ENCODE measurements at places on chromosomes 2 and 18.
A peak's percentile ranks its signal among the peaks of the same experiment; 100 is the strongest.

DNA sequence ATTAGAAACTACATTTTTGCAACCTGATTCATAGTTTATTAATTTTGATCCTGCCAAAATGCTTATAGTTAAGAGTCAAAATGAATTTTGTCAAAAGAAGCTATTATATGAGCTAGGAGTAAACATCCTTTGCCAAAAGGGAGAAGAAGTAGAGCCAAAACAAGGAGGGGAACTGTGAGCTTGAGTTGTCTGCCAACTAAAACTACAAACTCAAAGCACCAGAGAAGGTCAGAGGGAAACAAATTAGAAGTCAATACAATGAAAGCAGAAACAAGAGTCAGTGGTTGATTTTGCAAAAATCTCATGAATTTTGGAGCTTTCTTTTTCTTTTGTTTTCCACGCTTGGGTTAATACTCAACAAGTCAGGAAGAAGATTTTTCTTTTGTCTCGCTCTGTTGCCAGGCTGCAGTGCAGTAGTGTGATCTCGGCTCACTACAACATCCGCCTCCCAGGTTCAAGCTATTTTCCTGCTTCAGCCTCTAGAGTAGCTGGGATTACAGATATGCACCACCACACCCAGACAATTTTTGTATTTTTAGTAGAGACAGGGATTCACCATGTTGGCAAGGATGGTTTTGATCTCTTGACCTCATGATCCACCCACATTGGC is 508.5 kb downstream of the RIT2 start:
- DNase-seq, result no peak

DNA sequence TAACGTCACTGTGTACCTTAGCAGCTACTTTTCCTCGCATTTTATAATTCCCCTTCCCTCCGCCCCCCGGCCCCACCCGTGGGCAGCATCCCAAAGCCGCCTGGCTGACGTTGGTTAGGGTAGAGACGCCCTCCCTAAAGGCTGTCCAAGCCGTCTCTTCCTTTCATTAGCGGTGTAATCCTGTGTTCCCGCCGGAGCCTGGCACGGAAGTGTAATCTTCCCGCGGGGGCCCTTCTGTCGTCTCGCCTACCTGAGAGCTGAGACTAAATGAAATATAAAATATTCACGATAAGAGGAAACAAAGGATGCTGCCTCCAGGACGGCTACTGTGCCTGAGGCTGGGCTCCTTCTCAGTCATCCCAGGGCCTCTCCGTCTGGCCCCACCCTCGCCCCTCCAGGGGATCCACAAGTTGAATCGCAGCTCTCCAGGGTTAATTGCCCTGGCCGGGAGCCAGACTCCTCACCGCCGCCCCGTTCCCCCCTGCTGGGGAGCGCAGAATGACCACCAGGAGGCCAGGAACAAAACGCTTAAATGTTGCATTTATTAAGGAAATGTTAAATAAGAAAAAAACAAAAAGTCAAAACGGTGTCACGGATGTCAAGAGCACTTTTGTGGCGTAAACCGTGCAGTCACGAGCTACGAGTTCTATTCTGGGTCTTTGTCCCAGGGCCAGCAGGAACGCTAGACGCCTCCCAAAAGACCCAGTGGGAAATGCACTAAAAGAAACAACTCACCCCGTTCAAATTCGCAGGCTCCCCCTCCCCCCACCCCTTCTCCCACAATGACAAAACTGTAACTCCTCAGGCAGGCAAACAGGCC is 1.5 kb downstream of the RPRM start:
- no peak for DNase-seq

DNA sequence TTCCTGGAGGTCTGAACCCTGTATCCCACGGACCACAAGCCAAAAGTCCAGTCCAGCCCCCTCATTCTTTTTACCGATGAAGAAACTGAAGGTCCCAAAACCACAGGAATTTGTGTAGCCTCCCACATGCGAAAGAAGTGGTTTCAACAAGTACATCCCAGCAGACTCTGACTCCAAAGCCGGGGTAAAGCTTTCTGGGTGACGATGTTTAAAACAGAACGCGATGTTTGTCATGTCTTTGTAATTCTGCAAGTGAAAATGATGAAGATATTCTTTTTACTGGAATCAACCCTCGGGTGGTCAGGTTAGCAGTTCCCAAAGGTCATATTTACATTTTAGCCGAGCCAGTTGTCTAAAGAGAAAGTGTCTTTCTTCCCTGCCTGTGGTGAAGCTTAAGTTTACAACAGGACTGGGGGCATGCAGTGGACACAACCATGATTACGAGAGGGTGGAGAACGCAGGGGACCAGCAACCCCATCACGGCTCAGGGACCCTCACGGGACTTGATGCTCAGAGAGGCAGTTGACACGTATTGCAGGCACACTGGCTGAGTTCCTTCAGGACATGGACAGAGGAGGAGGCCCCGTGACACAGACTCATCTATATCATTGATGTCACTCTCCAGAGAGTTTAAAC is 17.8 kb upstream of the TMEM131 start:
- no peak for DNase-seq

DNA sequence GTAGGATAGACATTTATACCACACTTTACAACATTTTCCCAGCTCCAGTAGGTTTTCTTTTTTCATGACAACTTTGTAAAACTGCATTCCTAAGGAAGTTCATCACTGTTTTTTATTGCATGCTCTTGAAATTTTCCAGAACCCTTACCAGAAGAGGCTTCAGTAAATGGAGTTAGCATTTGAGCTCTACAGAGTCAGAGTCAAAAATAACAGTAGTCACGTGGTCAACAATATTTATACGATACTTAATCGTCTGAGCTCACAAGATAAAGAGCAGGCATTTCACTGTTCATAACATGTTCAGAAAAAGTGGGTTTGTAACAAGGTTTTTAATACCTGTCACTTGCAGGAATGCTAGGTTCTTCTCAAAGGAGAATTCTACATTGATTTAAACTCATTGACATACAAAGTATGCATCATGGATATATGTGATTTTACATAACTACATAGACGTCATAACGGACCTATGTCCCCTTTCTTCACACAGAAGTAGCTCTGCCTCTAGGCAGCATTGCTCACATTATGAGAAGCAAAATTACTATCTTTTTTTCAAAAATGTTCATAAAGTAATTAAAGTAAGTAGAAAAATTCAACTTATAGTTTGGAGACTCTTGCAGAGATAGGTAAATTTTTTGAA is 187.0 kb upstream of the COL3A1 start:
- no peak for DNase-seq

DNA sequence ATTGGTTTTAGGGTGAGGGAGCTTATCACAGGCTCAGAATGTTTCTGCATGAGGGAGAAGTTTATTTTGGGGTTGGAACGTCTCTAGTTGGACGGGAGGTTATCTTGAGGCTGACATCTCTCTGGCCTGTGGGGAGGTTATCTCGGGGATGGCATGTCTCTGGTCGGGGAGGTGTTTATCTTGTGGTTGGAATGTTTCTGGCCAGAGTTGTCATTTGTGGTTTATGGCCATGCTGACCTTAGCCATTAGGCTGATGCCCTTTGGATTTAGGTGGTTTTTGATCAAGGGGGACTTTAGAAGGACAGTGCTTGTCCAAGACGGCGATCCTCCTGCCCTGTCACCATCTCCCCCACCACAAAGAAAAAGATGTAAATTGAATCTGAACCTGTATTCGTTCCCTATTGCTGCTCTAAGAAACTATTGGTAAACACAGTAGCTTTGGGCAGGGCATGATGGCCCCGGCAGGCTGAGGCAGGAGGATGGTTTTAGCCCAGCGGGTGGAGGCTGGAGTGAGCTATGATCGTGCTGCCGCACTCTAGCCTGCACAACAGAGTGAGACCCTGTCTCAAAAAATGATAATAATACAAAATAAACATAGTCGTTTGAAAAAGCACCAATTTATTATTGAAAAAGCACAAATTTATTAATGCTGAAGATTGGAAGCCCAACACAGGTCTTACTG is 17.8 kb upstream of the MPPE1 start:
- no peak for DNase-seq

GRCh38 chr2:216205486-216205885 is 96.3 kb downstream of the XRCC5 start:
- no peak for DNase-seq

- DNase-seq, result no peak
These were observed 56.8 kb downstream of the ASAP2 start for GRCh38 chr2:9263428-9263827.

DNA sequence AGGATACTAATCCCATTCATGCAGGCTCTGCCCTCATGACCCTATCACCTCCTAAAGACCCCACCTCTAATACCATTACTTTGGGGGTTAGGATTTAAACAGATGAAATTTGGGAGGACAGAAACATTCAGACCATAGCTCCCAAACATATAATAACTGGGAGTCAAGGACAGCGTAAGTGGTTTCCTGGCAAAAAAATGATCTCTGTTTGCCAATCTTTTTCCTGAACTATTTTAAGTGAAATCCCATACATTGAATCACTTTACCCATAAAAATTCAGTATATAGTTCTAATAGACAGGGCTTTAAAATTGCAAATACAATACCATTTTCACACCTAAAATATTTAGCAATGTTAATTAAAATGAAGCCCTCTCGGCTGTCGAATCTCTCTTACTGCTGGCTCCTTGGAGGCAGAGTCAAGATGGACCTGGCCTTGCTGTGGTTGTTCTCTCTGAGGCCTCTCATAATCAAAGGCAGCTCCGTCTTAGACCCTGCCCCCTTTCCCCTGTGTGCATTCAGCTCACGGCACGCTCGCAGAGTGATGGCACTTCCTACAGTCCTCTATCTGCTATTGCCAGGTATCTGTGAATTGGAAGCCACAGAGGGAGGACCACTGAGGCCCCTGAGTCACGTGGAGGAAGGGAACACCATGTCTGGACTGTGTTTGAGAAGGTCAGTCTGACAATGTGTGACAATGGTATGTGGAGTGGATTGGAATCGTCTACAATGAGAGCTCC is 132.3 kb downstream of the UXS1 start:
- no peak for DNase-seq

DNA sequence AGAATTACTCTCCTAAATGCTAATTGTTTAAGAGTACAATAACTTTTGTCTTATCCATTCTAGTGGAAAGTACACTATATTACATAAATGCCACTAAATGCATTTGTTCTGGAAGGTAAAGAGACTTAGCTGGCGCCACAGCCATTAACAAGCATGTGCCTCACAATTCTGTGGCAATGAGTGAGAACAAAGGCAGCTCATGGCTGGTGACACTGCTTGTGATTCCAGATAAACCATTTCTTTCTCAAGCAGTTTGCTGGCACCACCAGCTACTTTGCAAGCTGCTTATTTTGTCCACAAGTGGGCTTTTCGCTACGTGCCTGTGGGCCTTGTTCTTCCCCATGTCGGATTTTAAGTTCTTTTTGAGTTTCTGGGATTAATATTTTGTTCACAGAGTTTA is 147.6 kb upstream of the SMAD7 start:
- no peak for DNase-seq

DNA sequence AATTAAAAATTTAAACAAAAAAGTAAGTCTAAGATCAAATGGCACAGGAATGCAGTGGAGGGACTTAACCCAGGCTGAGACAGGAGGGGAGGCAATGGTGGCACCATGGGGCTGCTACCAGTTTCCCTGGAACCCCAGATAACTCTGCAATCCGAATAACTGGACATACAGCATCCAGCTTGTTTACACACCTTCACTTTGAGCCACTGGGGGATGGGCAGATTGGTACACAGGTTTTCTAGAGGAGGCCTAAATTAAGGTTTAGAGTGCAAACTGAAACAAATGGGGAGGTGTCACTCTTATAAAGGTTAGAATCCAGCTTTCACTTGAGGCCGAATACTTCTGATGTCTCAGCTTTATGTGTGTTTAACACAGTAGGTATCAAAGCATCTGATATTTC is 189.3 kb upstream of the FN1 start:
- no peak for DNase-seq

DNA sequence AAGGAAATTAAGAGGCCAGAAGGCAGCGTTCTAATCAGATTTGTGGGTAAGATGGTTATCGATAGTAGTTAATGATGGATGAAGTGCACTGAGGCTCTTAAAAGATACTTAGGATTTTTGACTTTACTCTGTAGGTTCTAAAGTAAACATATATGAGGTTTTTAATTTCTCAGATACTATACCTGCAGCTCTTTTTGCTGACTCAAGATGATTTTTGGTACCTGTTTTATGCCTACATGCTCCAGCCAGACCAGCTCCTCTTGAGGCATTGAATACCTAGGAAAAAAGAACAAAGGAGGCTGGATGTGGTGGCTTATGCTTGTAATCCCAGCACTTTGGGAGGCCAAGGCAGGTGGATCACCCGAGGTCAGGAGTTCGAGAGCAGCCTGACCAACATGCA is 241.7 kb upstream of the FOSL2 start:
- no peak for DNase-seq

DNA sequence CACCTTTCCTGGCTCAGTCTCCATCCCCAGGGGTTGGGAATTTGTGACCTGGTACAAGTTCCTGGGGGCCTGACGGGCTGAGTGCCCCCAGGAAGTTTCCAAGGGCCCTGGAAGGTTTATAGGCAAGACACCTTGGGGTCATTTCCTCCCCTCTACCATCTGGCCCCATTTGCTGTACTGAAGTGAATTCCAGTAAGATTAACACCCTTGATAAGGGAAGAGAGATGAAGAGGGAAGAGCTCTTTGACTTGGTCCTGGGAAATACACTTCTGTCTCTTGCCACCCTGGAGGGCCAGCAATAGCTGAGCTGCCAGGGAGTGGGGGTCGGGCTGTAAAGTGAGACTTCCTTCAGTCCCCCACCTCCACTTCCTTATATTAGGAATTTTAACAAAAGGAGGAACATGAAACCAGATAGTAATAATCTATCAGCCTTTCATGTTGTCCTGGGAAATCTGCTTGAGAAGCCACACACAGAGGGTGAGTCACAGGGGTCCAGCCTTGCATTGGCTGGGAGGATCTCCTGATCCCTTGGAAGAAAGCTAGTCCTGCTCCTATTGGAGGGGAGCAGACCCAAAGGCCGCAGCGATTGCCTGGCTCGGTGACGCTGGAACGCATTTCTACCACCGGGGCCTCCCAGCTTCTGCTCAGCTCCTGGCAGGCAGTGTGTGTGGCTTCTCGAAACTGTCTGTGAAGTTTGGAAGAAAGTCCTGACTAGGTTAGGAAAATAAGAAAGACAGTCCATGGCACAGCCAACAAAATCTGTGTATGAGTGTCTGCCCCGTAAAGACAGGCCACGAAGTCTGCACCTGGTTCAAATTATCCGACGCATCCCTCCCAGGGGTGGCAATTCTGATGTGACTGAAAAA is 87.3 kb downstream of the ACAA2 start:
- no peak for DNase-seq

DNA sequence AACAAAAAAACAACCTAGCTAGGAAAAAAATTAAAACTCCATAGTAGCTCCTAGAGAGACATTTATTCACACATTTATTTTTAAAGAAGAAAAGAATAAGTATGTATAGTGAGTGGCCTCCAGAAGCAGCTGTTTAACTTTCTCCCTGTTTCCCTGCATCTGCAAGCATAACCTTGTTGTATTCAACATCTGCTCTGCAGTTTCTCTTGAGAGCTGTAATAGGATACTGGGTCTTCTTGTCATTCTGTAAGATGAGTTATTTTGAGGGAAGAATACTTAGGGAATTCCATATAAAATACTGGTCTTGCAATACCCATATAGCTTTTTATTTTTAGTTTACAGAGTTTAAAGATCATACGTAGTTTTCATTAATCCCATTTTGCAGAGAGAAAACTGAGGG is 246.6 kb downstream of the LRRTM1 start:
- DNase-seq, result no peak

GRCh38 chr2:131030478-131030971 is 62.7 kb downstream of the FAM168B start:
- DNase-seq, result no peak

GRCh38 chr2:233059797-233060500 is at the start of gene INPP5D:
Gene INPP5D, plus strand, starts transcription at chr2:233060342. Its CDS starts 137 bp downstream, at chr2:233060479.
- DNase-seq, result peak; percentile 48

- DNase-seq, result no peak
These were observed 112.2 kb upstream of the NCKAP5 start for GRCh38 chr2:133680343-133681049.

Data from stimulated activated CD8-positive, alpha-beta memory T cell treated with anti-CD3 and anti-CD28 coated beads, Interleukin-4, amount 100 ng/mL, for 4 hours (primary cell).